Left ventricle myocardium inferior (tissue), 1 donor: ENCODE measurements at places on chromosomes 11 and 22. TPM values are rescaled to one million over a fixed set of nuclear protein-coding genes. Genes with fewer than 3 reads are reported as not detected.

TRPC6 gene
- 0.22 TPM for total RNA-seq

EXT2 gene
- 24.5 TPM for total RNA-seq

PHOX2A gene
- total RNA-seq: not detected

GRCh38 chr22:39029227-39029626 lies 8.3 kb downstream of the APOBEC3D start:
- no peaks in the 10 kb centered on the region for H3K36me3 ChIP-seq
- no peak for DNase-seq
- H3K27ac ChIP-seq: no peak overlapping the region

DNA sequence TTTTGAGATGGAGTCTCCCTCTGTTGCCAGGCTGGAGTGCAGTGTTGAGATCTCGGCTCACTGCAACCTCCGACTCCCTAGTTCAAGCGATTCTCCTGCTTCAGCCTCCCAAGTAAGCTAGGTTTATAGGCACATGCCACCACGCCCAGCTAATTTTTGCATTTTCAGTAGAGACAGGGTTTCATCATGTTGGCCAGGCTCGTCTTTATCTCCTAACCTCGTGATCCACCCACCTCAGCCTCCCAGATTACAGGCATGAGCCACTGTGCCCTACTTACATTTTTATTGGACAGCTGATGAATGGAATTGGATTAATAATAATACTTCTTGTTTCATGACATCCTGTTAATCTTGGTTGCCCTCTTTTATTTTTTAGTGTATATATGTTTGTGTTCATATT lies 3.0 kb upstream of the MRGPRD start:
- H3K27me3 ChIP-seq: no peaks in the 10 kb centered on the region
- peaks cover 6% of the 10 kb centered on the region for H3K4me1 ChIP-seq
- no peak overlapping the region for H3K27ac ChIP-seq
- no peak overlapping the region for H3K4me3 ChIP-seq
- no peaks in the 10 kb centered on the region for H3K36me3 ChIP-seq

DNA sequence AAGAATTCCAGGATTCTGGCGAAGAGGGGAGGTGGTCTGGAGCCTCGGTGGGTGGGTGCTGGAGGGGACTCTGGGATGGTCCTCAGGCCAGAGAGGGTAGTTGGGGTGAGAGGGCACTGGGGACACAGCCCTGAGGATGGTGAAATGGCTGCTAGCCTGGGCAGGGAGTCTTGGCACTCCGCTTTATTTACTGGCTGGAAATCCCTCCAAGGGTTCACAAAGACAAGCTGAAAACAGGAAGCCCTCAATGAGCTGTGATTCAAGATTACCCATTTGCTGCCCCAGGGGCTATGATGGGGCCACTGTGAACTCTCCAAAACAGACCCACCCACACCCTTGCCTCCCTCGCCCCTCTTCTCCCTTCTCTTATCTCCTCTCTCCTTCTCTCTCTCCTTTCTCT lies 71.9 kb downstream of the FBXO7 start:
- peaks cover 27% of the 10 kb centered on the region for H3K4me1 ChIP-seq
- no peak for DNase-seq
- H3K4me3 ChIP-seq: no peak overlapping the region

DNA sequence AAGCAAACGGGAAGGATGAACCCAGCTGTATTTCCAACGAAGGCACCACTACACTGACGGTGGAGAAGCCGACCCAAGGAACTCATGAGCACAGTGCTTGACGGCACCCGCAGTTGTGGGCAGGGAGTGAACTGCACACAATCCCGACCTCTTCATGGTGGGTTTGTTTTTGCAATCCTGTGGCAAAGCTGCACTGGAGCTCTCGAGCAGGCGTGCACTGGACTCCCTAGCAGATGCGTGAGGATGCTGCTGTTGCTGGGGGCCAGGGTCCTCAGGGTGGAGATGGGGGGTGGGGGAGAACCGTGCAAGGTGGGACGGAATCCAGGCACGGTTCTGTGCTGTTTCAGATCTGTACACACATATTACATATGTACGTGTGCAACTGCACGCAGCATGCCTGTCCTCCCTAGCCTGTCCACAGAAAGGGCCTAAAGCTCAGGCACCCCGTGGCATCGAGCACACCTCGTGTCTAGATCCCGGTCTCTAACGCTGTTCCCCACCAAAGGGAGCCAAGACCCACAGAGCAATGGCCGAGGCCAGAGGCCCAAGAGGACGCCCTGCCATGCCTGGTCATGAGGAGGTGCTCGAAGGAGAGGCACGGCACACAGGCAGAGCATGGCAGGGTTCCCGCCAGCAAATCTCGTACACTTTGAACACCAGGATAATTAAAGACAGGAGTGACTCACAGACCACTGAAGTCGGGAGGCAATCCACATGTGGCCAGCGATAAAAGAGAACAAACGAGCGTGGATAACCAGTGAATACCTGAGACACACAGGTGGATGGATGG lies 17.6 kb downstream of the ALG12 start:
- peaks cover 66% of the 10 kb centered on the region for H3K36me3 ChIP-seq
- no peak overlapping the region for H3K4me3 ChIP-seq
- H3K4me1 ChIP-seq: peaks cover 19% of the 10 kb centered on the region

DNA sequence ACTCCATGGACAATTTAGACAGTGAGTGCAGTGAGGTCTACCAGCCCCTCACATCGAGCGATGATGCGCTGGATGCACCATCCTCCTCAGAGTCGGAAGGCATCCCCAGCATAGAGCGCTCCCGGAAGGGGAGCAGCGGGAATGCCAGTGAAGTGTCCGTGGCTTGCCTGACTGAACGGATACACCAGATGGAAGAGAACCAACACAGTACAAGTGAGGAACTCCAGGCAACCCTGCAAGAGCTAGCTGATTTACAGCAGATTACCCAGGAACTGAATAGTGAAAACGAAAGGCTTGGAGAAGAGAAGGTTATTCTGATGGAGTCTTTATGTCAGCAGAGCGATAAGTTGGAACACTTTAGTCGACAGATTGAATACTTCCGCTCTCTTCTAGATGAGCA lies 51.4 kb downstream of the SPECC1L start:
- no peak overlapping the region for H3K4me3 ChIP-seq
- peaks cover 31% of the 10 kb centered on the region for H3K4me1 ChIP-seq
- H3K27me3 ChIP-seq: no peaks in the 10 kb centered on the region
- no peak overlapping the region for H3K27ac ChIP-seq

GRCh38 chr11:2260491-2261364 lies 9.7 kb downstream of the ASCL2 start:
- H3K4me3 ChIP-seq: no peak overlapping the region
- no peaks in the 10 kb centered on the region for H3K4me1 ChIP-seq
- no peak overlapping the region for H3K27ac ChIP-seq
- no peak for DNase-seq
- H3K27me3 ChIP-seq: peaks cover 52% of the 10 kb centered on the region
- no peaks in the 10 kb centered on the region for H3K36me3 ChIP-seq

DNA sequence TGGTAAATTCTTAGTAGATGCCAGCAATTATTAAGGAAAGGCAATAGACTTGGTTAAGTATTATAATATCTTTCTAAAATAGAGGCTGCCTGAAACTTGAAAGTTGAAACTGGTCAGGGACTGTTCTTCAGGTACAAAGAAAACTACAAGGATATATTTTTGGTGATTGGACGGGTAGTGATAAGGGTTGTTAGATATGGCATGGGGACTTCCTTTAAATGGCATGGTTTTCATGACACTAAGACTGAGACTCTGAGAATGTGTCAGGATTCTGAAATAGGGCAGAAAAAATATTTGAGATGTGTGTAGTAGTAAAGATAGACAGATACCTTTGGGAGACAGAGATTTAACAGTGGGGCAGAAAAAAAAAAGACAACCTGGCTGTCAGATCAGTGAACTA lies 108.4 kb upstream of the SLC5A12 start:
- H3K27ac ChIP-seq: no peak overlapping the region
- no peaks in the 10 kb centered on the region for H3K27me3 ChIP-seq
- H3K36me3 ChIP-seq: no peaks in the 10 kb centered on the region
- H3K4me1 ChIP-seq: no peaks in the 10 kb centered on the region
- H3K4me3 ChIP-seq: no peak overlapping the region
